ENCODE measurements at places on chromosomes 1 and 21.

GRCh38 chr1:231187571-231187970, 25.7 kb downstream of the TRIM67 start:
- no peak for DNase-seq

DNA sequence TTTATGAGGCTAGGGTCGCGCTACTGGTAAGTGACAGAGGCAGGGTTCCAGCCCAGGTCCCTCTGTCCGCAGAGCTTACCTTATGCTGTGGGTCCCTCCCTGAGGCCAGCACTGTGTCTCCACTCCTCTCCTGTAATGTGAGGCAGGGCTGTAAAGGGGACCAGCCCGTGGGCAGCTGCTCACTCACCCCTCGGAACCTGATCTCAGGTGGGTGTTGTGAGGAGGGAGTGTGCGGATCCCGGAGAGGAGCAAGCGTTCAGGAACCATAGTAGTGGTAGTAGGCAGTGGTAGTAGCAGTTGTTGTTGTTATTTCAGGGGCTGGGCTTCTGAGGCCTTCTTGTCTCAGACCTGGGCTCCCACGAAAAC, 1.7 kb downstream of the ZC3H12A start:
- no peak for DNase-seq

DNA sequence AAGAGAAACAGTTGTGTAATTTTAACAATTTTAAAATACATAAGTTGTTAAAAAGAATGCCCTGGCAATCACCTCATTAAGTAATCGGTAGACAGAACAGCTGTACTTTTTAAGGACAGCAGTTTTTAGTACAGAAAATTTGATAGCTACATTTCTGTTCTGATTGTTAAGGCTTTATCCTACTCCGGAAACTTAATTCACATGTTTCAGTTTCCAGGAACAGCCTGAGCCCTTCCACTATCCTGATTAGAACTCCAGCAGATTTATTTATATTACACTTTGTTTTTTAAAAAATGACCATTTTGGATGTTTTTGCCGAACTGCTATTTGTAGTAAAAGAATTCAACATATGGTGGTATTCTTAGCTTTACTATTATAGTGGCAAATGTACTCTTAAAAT, 8.7 kb downstream of the PRRC2C start:
- no peak for DNase-seq

- DNase-seq, result no peak
These were observed 23.0 kb upstream of the TMEM52 start for GRCh38 chr1:1941868-1942752.

GRCh38 chr1:66374148-66374547, 159.8 kb upstream of the SGIP1 start:
- no peak for DNase-seq

- no peak for DNase-seq
These were observed 104.2 kb downstream of the ATP5PO start for GRCh38 chr21:33811167-33812010.

- no peak for DNase-seq
These were observed 163.2 kb upstream of the CACYBP start for GRCh38 chr1:174836543-174836942.

DNA sequence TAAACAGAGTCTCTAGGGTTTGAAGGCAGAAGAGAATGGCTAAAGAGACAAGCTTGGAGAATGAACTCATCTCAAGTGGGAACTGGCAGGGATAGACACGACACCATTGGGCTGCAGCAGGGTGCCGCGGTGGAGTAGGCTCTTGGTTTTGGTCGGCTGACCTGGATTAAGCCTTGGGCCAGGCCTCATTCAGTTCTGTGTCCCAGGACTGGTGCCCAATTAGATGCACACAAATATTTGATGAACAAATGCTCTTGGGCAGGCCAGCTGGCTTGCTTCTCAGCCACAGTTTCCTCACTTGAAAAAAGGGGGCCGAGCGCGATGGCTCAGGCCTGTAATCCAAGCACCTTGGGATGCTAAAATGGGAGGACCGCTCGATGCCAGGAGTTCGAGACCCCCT, 53.4 kb upstream of the CITED4 start:
- no peak for DNase-seq

DNA sequence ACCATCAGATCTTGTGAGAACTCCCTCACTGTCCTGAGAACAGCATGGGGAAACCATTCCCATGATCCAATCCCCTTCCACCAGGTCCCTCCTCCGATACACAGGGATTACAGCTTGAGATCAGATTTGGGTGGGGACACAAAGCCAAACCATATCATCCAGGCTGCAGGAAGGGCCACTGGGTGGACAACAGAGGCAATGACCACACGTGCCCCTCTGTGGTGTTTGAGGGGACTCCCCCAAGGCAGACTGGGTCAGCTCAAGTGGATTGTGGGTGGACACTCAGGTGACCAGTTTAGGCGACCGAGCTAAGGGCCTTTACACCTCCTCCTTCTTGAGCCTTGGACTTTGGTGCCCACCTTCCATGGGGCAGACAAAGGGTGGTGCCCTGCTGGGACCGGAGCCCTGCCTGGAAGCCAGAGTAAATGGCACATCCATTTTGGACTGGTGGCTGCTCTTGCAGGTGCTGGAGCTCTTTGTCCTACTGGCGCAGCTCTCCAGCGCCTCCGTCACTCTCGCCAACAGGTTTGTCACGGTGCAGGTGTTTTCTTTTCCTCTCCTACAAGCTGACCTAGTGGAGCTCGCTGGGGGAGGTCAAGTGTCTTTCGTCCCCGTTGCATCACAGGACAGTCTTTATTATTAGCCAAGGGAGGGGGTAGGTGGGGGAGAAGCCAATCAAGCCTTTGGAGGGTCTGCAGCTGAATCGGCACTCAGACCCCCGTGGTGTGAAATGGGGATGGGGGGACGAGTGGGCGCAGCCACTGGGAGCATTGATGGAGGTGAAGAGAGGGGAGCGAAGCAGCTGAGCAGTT, 37.6 kb downstream of the CRYAA start:
- DNase-seq, result no peak

- no peak for DNase-seq
These were observed 78.7 kb downstream of the SETD4 start for GRCh38 chr21:35981514-35982070.

GRCh38 chr21:39119891-39120290, 63.4 kb downstream of the PSMG1 start:
- DNase-seq, result no peak

- no peak for DNase-seq
These were observed 11.8 kb upstream of the SRM start for GRCh38 chr1:11071463-11072215.

- no peak for DNase-seq
These were observed 21.8 kb downstream of the ELK4 start for GRCh38 chr1:205610036-205610435.

DNA sequence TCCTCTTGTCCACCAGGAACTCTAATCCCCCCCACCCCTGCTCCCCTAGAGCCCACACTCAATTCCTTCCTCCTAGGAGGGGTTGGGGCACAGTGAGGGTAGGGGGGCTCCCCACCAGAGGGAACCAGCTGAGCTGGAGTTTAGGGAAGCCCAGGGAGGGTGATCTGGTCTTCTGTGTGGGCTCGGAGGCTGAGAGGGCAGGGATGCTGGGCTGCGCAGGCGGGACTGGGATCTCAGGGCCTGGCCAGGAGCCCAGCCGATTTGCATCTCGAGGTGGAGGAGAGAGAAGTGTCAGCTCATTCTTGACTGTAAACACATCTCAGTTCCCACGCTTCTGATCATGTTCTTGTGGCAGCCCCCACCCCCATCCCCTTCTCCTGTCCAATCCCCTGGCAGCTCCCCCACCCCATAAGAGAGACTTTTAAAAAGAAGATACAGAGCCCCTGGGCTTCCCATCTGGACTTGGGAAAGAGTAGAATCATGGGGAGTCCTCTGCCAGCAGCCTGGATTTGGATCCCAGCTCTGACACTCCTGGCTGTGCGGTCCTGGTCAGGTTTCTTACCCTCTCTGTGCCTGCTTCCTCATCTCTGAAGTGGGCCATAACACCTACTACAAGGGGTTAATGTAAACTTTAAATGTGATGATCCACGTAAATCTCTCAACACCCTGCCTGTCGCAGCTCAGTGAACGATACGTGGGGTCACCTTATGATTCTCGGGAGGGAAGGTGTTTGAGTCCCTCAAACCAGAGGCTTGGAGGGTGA, 6.6 kb downstream of the PEAR1 start:
- no peak for DNase-seq

All from stimulated activated CD4-positive, alpha-beta T cell treated with anti-CD3 and anti-CD28 coated beads, Interleukin-1b, Interleukin-23, amount 100 ng/mL, for 4 hours (primary cell).